Stromal cell of bone marrow (primary cell): ENCODE measurements at places on chromosomes 6 and 20.

DNA sequence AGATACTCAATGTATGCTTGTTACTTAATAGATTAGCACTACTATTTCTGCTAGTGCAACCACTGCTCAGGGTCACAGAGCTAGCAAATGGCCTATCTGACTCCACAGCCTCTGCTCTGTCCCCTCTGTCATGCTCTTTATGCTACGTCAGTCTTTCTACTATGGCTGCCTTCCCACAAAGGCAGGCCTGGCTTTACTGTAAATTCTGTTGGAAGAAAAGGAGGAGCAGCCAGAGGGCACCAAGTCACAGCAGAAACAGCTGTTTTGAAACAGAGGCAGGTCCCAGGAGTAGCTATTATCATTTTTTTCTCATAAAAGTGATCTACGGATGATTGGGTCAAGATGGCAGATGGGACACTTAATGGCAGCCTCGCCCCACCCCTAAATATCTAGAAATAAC, 10.0 kb upstream of the ELMO2 start:
- no peak for DNase-seq

DNA sequence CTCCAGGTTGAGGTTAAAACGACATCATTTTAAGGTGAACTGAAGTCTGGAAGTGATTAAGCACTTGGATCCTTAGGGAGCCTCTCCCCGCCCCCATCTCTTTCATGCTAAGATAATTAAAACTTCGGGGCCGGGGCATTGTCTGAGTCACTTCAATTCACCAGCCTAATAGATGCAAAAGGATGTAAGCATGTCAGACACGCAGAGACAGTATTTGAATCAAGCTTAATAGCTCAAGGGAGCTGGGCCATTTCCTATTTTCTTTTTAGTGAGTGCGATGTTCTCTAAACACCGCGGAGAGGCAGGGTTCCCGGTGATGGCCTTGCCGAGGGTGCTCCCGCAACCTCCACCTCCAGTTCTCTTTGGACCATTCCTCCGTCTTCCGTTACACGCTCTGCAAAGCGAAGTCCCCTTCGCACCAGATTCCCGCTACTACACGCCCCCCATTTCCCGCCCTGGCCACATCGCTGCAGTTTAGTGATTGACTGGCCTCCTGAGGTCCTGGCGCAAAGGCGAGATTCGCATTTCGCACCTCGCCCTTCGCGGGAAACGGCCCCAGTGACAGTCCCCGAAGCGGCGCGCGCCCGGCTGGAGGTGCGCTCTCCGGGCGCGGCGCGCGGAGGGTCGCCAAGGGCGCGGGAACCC, 516 bp upstream of the IRF4 start:
- DNase-seq = no peak

- DNase-seq = no peak
Measured at GRCh38 chr20:48126227-48126740, 341.0 kb upstream of the SULF2 start.

DNA sequence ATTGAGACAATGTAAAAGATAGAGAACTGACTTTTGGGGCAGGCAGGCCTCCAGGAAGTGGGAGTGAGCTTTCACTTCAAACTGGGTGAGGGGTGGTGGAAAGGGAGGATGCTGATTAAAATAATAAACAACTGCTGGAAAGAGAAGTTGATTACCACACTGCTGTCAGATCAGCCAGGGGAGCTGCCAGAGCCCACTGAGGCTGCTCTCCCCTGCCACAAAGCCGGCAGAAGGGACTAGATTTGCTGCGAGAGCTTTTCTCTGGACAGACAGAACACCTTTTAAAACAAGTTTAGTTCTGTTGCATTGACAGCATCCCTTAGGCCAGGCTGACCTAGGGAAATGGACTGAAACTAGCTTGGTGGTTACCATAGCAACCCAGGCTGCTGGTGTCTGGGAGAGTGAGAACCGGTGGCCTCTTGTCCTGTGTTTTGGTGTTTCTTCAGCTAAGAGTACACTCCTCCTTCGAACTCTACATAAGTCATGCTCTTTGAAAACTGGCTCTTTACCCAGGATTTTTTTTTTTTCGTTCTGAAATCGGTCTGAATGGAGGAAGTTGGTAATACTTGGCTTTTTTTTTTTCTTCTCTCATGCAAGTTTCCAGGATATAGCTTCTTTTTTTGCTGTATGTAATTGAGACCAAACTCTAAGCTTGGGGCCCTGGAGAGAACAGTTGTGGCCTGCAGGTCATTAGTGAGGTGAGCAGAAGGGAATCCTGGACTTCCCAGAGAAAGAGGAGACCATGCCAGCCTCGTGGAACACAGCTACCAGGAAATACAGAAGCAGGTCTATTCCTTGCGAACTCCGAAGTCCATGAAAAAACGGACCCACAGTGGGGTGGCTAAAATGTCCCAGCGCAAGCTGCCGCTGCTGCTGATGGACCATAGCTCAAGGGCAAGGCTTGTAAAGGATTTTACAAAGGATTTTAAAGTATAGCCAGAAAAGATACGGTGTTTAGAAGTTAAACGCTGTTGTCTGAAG, 374.4 kb downstream of the UTRN start:
- peak; percentile 52 for DNase-seq

DNA sequence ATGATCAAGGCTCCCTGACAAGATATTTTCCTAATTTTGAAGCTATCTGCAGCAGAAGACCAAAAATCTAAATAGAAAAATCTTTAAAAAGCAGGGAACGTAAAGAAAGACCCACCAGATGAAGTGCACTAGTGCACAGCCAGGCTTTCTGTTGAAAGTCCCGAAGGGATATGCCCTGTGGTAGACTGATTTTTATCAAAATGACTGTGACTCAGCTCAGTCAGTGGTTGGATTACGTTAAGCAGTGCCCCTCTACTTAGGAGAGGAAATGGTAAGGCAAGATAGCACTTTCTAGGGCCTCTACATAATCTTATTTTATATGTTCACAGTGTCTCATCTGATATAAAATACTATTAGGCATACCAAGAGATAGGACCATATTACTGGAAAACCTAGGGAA, 123.4 kb upstream of the RAB32 start:
- DNase-seq = no peak

DNA sequence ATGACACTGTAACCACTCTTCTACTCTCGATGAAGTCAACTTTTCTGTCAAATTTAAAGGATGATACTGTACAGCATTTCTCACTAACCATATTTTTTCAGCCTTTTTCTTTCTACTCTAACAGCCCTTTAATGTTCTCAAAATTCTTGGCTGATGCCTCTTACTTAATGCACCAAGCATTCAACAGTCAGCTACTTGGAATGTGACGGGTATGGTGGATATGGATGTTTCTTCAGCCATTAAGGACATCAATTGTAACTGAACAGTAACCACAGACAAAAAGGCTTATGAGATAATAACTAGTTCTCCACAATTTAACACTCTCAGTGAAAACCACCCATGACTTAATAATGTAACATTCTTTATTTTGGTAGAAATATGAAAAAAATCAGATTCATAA, 467.2 kb upstream of the ZNF337 start:
- peak; percentile 45 for DNase-seq

DNA sequence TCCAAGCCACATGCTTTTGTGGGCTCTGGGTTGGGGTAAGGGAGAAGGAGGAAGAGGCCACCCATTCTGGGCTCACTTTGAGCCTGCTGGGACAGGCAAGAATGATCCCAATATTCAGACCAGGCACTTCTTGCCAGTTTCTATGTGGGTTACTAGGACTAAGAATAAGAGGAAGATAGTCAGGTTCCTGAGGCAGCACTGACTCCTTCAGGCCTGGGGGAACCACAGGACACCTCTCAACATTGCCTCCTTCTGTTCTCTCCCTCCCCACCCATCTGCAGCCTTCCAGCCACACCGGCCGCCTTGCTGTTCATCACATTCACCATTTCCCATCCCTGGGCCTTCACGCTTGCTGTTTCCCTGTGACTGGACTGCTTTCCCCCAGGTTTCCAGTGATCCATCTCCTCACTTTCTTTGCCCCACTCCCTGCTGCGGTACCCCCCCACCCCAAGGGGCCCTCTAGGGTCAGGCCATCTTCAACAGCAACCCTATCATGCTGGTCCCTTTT, 69.2 kb upstream of the SIRPA start:
- DNase-seq = no peak

DNA sequence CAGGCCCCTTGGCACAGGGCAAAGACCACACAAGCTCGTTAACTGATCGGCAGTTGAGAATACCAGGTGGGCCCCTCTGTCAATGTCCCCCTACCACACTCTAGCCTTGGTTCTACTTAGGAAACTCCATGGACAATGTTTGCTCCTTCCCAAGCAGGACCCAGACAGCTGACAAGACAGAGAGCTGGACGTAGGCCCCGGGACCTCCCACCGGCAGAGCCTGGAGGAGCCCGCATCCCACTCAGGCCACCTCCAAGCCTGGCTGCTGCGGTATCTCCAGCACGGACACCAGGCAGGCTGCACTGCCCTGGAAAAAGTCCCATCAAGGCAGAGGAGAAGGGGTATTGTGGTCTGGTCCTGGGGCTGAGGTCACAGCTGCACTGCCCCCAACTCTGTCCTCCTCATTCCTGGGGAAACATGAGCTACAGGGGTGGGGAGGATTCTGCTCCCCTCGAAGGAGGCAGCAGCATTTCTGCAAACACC, 6.2 kb upstream of the GRM4 start:
- DNase-seq = no peak

- DNase-seq = no peak
Measured at GRCh38 chr6:43758617-43759050, 11.4 kb upstream of the VEGFA start.

DNA sequence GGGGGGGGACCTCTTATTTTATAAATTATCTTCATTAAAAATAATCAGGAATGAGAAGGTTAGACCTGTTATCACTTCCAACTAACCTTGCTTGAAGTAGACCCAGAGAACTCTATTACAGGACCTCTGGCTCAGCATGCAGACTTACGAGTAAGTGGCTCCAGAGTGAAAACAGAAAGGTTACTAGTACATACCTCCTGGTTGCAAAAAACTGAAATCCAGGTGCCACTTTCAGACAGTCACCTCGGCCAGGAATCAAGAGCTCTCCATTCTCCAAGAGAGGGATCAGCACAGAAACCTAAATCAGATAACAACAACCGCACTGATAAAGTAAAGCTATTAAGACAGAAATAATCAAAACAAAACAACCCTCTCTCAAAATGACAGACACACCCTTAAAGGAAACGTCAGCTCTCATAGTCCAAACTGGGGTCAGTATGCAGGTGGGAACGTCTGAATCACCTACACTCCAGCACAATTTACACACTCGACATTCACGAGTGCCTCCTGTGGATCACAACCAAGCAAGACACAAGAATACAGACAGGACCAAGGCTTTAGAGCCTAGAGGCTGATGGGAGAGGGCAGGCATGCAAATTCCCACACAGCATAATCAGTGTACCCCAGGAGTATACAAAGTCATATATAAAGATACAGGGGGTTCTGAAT, 31.8 kb downstream of the MDN1 start:
- DNase-seq = no peak

- DNase-seq = no peak
Measured at GRCh38 chr6:16595514-16596120, 165.6 kb downstream of the ATXN1 start.

DNA sequence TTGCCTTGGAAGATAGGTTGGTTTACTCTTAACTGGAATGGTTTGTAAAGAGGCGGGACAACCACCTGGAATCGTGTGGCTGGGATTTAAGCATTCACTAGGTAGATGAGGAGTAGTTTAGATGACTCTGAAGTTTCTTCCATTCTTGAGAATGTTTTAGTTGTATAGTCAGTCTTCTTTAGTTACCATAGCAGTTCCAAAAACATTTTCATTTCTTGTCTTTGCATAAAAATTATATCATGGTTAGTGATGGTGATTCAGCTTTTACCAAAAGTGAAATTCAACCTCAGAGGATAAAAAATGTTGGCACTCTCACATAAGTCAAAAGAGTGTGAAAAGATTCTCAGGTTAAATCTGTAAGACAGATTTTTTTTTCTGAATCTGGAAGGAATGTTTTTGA, 70.3 kb downstream of the SMAP1 start:
- DNase-seq = peak; percentile 45

- no peak for DNase-seq
Measured at GRCh38 chr20:58268421-58268821, 40.0 kb upstream of the ANKRD60 start.

- no peak for DNase-seq
Measured at GRCh38 chr20:43334080-43334479, 123.6 kb upstream of the SRSF6 start.

- DNase-seq = no peak
Measured at GRCh38 chr6:44661221-44662008, 273.9 kb downstream of the CDC5L start.

DNA sequence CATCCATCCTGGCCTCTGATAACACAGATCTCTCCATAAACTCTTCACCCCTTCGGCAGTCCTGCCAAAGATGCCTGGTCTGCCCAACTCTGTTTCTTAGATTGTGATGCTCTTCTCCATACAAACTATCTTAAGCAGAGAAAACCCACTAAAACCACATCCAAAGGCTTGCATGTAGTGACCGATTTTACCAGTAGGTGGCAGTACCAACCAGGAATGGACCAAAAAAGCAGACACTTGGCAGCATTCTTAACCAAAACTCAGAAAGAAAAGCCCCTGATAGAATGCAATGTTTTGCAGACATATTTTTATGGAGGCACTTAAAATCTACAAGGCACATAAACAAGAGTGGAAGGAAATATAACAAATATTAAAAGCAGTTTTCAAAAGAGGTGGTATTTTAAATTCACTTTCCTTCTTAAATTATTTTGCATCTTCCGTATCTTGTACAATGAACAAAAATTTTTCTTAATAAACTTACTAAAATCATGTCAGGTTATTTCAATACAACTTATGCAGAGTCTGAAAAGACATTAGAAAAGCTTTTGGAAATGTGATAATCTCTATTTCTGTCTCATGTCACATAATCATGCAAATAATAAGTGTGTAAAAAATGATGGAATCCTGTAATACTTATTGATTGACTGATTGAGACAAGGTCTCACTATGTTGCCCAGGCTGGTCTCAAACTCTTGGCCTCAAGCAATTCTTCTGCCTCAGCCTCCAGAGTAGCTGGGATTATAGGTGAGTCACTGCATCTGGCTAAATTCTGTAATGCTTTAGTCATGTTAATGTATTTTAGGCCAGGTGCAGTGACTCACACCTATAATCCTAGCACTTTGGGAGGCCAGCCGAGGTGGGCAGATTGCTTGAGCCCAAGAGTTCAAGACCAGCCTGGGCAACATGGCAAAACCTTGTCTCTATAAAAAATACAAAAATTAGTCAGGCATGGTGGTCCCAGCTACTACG, 29.4 kb downstream of the LRP11 start:
- no peak for DNase-seq

GRCh38 chr20:461254-462198, 807 bp downstream of the TBC1D20 start:
- DNase-seq = no peak

DNA sequence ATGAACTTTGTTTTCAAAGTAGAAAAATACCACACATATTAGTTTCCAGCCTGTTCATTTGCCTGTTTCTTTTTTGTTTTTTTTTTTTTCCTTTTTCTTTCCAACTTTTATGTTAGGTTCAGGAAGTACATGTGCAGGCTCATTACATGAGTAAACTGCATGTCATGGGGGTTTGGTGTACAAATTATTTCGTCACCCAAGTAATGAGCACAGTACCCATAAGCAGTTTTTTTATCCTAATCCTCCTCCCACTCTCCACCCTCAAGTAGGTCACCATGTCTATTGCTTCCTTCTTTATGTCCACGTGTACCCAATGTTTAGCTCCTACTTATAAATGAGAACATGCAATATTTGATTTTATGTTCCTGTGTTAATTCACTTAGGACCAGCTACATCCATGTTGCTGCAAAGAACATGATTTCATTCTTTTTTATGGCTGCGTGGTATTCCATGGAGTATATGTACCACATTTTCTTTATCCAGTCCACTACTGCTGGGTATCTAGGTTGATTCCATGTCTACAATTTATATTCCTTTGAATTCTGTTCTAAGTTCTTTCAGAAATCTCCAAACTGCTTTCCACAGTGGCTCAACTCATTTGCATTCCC, 31.8 kb downstream of the SNX14 start:
- peak; percentile 35 for DNase-seq

GRCh38 chr20:38811769-38812168, 6.3 kb downstream of the PPP1R16B start:
- no peak for DNase-seq
